Activated CD8-positive, alpha-beta T cell treated with anti-CD3 and anti-CD28 coated beads for 36 hours (primary cell): ENCODE measurements at places on chromosomes 13 and 19. TPM values are rescaled to one million over a fixed set of nuclear protein-coding genes. Genes with fewer than 3 reads are reported as not detected.
A peak's percentile ranks its signal among the peaks of the same experiment; 100 is the strongest.

Gene BCAM
- not detected for total RNA-seq

Gene PBX4
- 13.8 TPM for total RNA-seq

Gene CYP4F22
- total RNA-seq, result 1.5 TPM

Gene RTBDN
- not detected for total RNA-seq

Gene OLFM4
- not detected for total RNA-seq

Gene ZNF222
- 2.3 TPM for total RNA-seq

DNA sequence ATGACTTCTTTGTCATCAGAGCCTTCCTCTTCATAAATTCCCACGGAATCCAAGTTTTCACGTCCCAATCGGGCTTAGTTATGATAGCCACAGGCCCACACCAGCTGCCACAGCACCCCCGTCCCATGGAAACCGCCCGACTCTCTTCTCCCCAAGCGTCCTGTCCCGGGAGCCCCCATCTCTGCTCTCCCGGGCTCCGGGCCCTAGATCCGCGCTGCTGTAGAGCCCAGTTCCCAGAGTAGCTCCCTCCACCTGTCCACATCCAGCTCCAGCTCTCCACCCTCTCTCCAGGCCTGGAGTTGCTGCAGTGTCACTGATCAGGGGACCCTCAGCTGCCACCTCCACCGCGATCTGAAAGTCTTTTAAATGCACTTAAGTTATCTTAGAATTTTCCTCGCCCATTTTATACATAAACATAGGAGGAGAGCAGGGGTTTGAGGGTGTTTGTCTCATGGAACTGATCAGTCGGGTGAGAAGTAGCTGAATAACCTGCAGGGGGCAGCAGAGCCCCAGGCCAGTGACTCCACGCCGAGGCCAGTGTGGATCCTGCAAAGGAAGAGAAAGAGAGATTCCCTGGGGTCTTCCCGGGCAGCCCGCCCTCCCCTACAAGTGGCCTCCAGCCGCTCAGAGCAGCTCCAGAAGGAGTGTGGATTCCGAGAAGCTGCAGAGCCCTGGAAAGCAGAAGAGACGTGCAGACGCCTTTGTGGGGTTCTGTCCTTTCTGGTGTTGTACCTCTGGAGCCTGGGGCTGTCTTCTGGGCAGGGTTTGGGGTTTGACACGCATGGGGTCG, 1.1 kb upstream of the ZNF763 start:
- peak; percentile 82 for DNase-seq
- peak overlapping the region; percentile 88 for H3K4me3 ChIP-seq
- no peaks in the 10 kb centered on the region for H3K27me3 ChIP-seq
- peak overlapping the region; percentile 60 for H3K27ac ChIP-seq
- H3K4me1 ChIP-seq, result peaks cover 24% of the 10 kb centered on the region

GRCh38 chr13:109938255-109938936, 152.0 kb upstream of the IRS2 start:
- H3K36me3 ChIP-seq, result no peaks in the 10 kb centered on the region
- no peak overlapping the region for H3K27ac ChIP-seq
- no peak overlapping the region for H3K4me3 ChIP-seq
- H3K4me1 ChIP-seq, result no peaks in the 10 kb centered on the region
- no peaks in the 10 kb centered on the region for H3K27me3 ChIP-seq

DNA sequence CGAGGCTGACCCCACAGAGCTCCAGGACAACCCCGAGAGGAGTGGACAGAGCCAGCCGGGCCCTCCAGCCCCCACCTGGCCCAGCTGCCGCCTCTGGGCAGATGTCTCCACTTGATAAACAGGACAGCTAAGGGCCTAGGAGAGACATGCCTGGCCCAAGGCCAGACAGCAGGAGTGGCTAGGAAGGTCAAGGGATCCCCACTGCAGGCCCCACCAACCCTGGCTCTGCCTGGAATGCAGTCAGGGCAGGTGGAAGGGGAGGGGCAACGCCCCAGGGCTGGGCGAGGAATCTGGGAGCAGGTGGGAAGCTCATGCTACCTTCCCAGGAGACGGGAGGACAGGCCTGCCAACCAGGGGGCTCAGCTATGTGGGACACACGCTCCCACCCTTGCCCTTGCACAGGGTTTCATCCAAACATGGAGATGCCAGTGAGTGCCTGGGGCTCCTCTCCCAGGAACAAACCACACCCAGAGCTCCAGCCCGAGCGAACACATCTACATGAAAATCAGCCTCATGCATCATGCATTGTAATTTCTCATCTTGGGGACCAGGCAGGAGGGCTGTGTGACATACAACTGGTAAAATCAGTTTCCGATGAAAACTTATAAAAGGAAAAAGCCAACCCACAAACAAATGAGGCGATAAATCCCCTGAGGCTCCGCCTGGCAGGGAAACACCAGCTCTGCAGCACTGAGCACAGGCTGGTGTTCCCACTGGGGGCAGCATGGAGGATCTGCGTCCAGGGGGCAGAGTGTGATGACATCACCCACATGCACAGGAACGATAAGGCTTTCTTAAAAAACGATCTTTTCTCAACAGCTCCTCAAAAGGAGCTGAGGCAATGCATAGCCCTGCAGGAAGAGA, 25.0 kb downstream of the SH3GL1 start:
- H3K27ac ChIP-seq, result peak overlapping the region; percentile 48
- no peak overlapping the region for H3K4me3 ChIP-seq
- peaks cover 18% of the 10 kb centered on the region for H3K36me3 ChIP-seq
- DNase-seq, result no peak

GRCh38 chr13:82292334-82292733, 1589.9 kb downstream of the SLITRK1 start:
- no peak overlapping the region for H3K27ac ChIP-seq
- H3K4me3 ChIP-seq, result no peak overlapping the region
- no peaks in the 10 kb centered on the region for H3K36me3 ChIP-seq
- no peaks in the 10 kb centered on the region for H3K27me3 ChIP-seq

GRCh38 chr19:17441241-17442021, 7.0 kb downstream of the TMEM221 start:
- no peaks in the 10 kb centered on the region for H3K27me3 ChIP-seq
- DNase-seq, result peak; percentile 57
- H3K4me1 ChIP-seq, result no peaks in the 10 kb centered on the region
- no peak overlapping the region for H3K4me3 ChIP-seq
- H3K36me3 ChIP-seq, result no peaks in the 10 kb centered on the region

DNA sequence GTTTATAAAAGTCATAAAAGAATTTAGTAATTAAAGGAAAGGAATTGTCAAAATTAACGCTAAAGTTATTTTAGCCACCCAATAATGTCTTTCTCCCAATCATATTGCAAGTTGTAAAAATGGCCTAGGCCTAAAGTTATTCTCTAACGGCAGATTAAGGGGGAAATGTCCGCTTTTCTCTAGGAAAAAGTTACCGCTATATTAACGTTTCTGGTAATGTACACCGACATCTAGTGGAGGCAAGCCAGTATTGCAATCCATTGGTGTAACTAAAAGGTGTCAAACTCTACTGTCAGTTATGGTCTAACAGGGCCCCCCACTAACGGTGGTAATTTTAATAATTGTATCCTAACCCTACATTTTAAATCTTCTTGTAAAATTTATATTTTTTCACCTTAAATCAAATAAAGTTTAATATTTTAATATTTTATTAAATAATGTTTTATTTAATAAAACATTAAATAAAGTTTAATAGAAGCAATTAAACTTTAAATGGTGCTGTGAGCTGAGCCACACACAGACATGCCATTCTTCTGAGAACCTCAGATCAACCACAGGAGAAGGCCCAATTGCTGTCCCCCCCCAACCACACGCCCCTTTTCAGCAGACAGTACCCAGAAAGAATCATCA, 35.9 kb upstream of the ZSCAN5A start:
- H3K36me3 ChIP-seq, result no peaks in the 10 kb centered on the region
- no peaks in the 10 kb centered on the region for H3K27me3 ChIP-seq
- H3K4me3 ChIP-seq, result no peak overlapping the region
- DNase-seq, result peak; percentile 74
- H3K27ac ChIP-seq, result no peak overlapping the region

DNA sequence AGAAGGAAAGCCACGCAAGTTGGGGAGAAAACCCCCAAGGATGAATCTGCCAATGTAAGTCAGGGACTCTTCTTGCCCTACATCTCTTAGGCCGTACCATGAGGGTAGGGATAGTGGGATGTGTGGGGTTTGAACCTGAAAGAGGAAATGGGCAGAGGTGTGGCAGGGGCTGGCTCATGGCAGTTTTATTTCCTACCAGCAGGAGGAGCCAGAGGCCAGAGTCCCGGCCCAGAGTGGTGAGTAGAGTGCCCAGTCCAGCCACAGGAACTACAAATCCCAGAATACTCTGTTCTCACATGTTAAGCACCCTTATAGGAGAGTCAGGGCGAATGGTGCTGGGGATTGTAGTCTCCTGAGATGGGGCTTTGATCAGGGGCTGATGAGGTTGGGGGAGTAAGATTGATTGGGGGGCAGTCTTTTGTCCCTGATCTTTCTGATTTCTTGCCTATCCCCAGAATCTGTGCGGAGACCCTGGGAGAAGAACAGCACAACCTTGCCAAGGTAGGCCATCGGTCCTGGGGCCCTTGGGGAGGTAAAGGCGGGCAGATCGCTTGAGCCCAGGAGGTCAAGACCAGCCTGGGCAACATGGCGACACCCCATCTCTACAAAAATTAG, 16.5 kb downstream of the VASP start:
- no peak overlapping the region for H3K4me3 ChIP-seq
- peaks cover 41% of the 10 kb centered on the region for H3K36me3 ChIP-seq
- peaks cover 14% of the 10 kb centered on the region for H3K4me1 ChIP-seq
- no peaks in the 10 kb centered on the region for H3K27me3 ChIP-seq
- H3K27ac ChIP-seq, result peak overlapping the region; percentile 58

- peaks cover 7% of the 10 kb centered on the region for H3K27me3 ChIP-seq
- peak; percentile 77 for DNase-seq
- no peaks in the 10 kb centered on the region for H3K36me3 ChIP-seq
- no peaks in the 10 kb centered on the region for H3K4me1 ChIP-seq
- no peak overlapping the region for H3K27ac ChIP-seq
- no peak overlapping the region for H3K4me3 ChIP-seq
Observed at GRCh38 chr13:52968074-52968700, 60.4 kb upstream of the OLFM4 start.

GRCh38 chr13:74920361-74920760, 561.6 kb downstream of the TBC1D4 start:
- H3K27ac ChIP-seq, result no peak overlapping the region
- H3K36me3 ChIP-seq, result no peaks in the 10 kb centered on the region
- H3K27me3 ChIP-seq, result no peaks in the 10 kb centered on the region
- H3K4me3 ChIP-seq, result no peak overlapping the region
- DNase-seq, result no peak
- H3K4me1 ChIP-seq, result no peaks in the 10 kb centered on the region

GRCh38 chr13:84844473-84844872, 954.7 kb downstream of the SLITRK6 start:
- no peak overlapping the region for H3K4me3 ChIP-seq
- no peaks in the 10 kb centered on the region for H3K4me1 ChIP-seq
- no peak for DNase-seq
- H3K27ac ChIP-seq, result no peak overlapping the region
- no peaks in the 10 kb centered on the region for H3K36me3 ChIP-seq

DNA sequence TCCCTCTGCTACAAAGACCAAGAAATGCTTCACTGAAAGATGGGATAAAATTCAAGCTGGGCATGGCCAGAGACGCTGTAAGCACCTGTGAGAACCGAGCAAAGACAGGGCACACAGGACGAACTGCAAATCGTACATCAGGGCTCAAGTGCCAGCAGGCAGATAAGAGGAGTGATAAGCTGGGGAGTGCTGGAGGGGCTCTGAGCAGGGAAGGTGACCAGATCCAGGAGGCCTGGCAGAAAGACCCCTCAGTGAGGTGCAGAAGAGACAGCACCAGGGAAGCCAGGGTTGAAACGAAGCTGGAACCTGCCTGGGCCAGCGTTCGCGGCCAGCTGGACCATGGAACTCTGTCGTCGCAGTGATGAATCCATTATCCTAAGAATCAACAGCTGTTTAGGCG, 10.2 kb downstream of the RAB20 start:
- H3K27ac ChIP-seq, result no peak overlapping the region
- H3K4me3 ChIP-seq, result no peak overlapping the region
- H3K27me3 ChIP-seq, result no peaks in the 10 kb centered on the region
- DNase-seq, result no peak
- H3K36me3 ChIP-seq, result no peaks in the 10 kb centered on the region

- H3K4me3 ChIP-seq, result peak overlapping the region; percentile 56
- peaks cover 10% of the 10 kb centered on the region for H3K27me3 ChIP-seq
- H3K27ac ChIP-seq, result no peak overlapping the region
- peak; percentile 85 for DNase-seq
- no peaks in the 10 kb centered on the region for H3K36me3 ChIP-seq
- peaks cover 2% of the 10 kb centered on the region for H3K4me1 ChIP-seq
Observed at GRCh38 chr19:19224852-19225494, 13.2 kb downstream of the NCAN start.

DNA sequence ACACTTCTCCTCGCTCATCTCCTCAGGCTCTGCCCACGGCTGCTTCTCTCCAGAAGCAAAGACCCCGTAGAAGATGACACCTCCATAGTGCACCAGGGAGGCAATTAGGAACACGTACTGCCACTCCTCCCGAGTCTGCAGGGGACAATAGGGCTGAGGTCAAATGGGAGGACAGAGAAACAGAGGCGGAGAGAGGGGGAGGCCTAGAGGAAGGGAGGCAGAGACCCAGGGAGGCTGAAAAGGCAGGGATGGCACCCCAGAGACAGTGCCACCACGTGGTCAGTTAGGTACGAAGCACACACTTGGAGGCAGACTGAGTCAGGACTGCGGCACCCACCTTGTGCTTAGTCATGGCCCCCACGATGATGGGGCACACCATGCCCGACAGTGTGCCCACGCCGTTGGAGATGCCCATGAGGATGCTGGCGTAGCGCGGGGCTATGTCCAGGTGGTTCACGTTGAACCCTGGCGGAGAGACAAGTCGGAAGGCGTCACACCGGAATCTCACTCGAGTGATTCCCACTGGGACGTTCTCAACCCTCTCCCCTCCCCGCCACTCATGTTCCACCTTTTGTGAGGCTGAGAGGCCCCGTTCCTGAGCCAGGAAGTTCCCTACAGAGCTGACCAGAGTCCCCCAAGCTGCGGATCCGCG, 5.6 kb downstream of the GFY start:
- peaks cover 32% of the 10 kb centered on the region for H3K4me1 ChIP-seq
- no peaks in the 10 kb centered on the region for H3K36me3 ChIP-seq
- no peak overlapping the region for H3K4me3 ChIP-seq
- peaks cover 85% of the 10 kb centered on the region for H3K27me3 ChIP-seq
- H3K27ac ChIP-seq, result no peak overlapping the region
- peak; percentile 66 for DNase-seq

GRCh38 chr13:41842036-41842620, 118.8 kb downstream of the VWA8 start:
- H3K4me3 ChIP-seq, result no peak overlapping the region
- no peak overlapping the region for H3K27ac ChIP-seq
- no peak for DNase-seq
- H3K27me3 ChIP-seq, result no peaks in the 10 kb centered on the region

GRCh38 chr13:107066355-107066754, 498.4 kb upstream of the ARGLU1 start:
- H3K27me3 ChIP-seq, result no peaks in the 10 kb centered on the region
- no peak for DNase-seq
- H3K36me3 ChIP-seq, result no peaks in the 10 kb centered on the region
- no peak overlapping the region for H3K4me3 ChIP-seq
- H3K4me1 ChIP-seq, result no peaks in the 10 kb centered on the region

DNA sequence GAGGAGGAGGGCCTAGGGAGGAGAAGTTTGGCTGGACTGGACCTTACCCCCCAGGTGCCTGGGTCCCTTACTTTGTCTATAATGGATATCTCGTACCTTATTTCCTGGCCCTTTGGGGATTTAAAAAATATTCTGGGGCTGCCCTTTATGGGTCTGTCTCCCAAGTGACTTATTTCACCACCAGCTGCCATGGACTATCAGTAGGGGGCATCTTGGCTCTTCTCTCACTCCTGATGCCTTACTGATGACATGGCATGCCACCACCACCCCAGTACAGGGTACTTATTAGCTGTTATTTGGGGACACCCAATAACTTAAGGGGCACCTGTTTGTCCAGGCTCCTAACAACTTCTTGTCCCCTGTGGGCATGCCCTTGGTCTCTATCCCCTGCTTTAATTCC, 38.0 kb downstream of the NFIX start:
- no peaks in the 10 kb centered on the region for H3K36me3 ChIP-seq
- no peak overlapping the region for H3K4me3 ChIP-seq
- H3K4me1 ChIP-seq, result peaks cover 10% of the 10 kb centered on the region
- DNase-seq, result no peak
